ENCODE measurements at places on chromosomes 3 and 15. TPM values are rescaled to one million over a fixed set of nuclear protein-coding genes. Genes with fewer than 3 reads are reported as not detected.

SHISA5 gene
- total RNA-seq: 173 TPM

KLHL40 gene
- total RNA-seq: not detected

CYP1A2 gene
- not detected for total RNA-seq

RBPMS2 gene
- not detected for total RNA-seq

MST1R gene
- total RNA-seq: 21.9 TPM

WDR72 gene
- 0.19 TPM for total RNA-seq

SAXO2 gene
- 0.68 TPM for total RNA-seq

PYGO1 gene
- total RNA-seq: 0.55 TPM

PLD1 gene
- total RNA-seq: 7.7 TPM

TMIE gene
- 0.38 TPM for total RNA-seq

UROC1 gene
- not detected for total RNA-seq

IQCF5 gene
- not detected for total RNA-seq

CCPG1 gene
- total RNA-seq: 16.9 TPM

CYP19A1 gene
- total RNA-seq: not detected

SERPINI2 gene
- total RNA-seq: not detected

GOLGA8G gene
- total RNA-seq: not detected

RTP1 gene
- not detected for total RNA-seq

CHRFAM7A gene
- total RNA-seq: 0.23 TPM

ZNF660 gene
- total RNA-seq: 0.72 TPM

TTBK2 gene
- total RNA-seq: 4.7 TPM

PRICKLE2 gene
- total RNA-seq: 8.4 TPM

ISL2 gene
- 0.11 TPM for total RNA-seq

USP50 gene
- total RNA-seq: not detected

IQGAP1 gene
- total RNA-seq: 153 TPM

CPA3 gene
- total RNA-seq: not detected

NAA80 gene
- 16.7 TPM for total RNA-seq

ZNF860 gene
- total RNA-seq: 3.7 TPM

THRB gene
- total RNA-seq: 0.84 TPM

GPX1 gene
- 536 TPM for total RNA-seq

MRAS gene
- total RNA-seq: 2.6 TPM

C3orf70 gene
- not detected for total RNA-seq

MAP1A gene
- total RNA-seq: 0.42 TPM

ABI3BP gene
- 2.7 TPM for total RNA-seq

RBP2 gene
- total RNA-seq: not detected

Measured in hair follicular keratinocyte (primary cell).